ENCODE measurements at places on chromosomes 1 and 21. TPM values are rescaled to one million over a fixed set of nuclear protein-coding genes. Genes with fewer than 3 reads are reported as not detected.

Gene BSND
- total RNA-seq = not detected

Gene PTGS2
- total RNA-seq = 0.97 TPM

Gene TBX19
- 2.6 TPM for total RNA-seq

Gene OR2T29
- total RNA-seq = not detected

Gene RNF223
- total RNA-seq = not detected

Gene HSPA6
- total RNA-seq = 2.7 TPM

Gene TRAPPC10
- total RNA-seq = 26.6 TPM

Gene PALMD
- total RNA-seq = 35.0 TPM

Gene PLCH2
- 0.45 TPM for total RNA-seq

Gene PCSK9
- 0.52 TPM for total RNA-seq

Gene TMCC2
- total RNA-seq = 9.5 TPM

Gene TRNP1
- 23.8 TPM for total RNA-seq

Gene MAP10
- total RNA-seq = 4.6 TPM

Gene IVL
- not detected for total RNA-seq

Gene ADAMTS5
- 21.0 TPM for total RNA-seq

Gene DFFB
- total RNA-seq = 8.4 TPM

Gene KIF2C
- total RNA-seq = 1.4 TPM

Gene SERINC2
- total RNA-seq = 0.38 TPM

Gene CA14
- total RNA-seq = 3.0 TPM

Gene PLD5
- 2.2 TPM for total RNA-seq

Gene ACTA1
- not detected for total RNA-seq

Gene SPATA17
- 1.8 TPM for total RNA-seq

Gene BACE2
- total RNA-seq = 17.1 TPM

Gene KLHDC7A
- not detected for total RNA-seq

Gene ERICH3
- total RNA-seq = 2.1 TPM

Gene CELA2B
- 0.33 TPM for total RNA-seq

Gene NT5C1A
- not detected for total RNA-seq

Gene AMIGO1
- total RNA-seq = 16.1 TPM

Gene CD101
- total RNA-seq = 1.6 TPM

Gene TP53BP2
- total RNA-seq = 42.7 TPM

Gene KLF17
- 0.40 TPM for total RNA-seq

Gene LCE1B
- not detected for total RNA-seq

Gene THEM5
- total RNA-seq = not detected

Gene PLA2G4A
- total RNA-seq = 9.0 TPM

Gene CHML
- 16.2 TPM for total RNA-seq

Gene AADACL4
- not detected for total RNA-seq

Gene RPTN
- total RNA-seq = not detected

Gene HORMAD1
- total RNA-seq = not detected

Gene FCN3
- 2.6 TPM for total RNA-seq

Gene DYRK1A
- 65.5 TPM for total RNA-seq

Gene KRTAP19-5
- not detected for total RNA-seq

Gene SCCPDH
- 24.2 TPM for total RNA-seq

Gene RGS8
- not detected for total RNA-seq

Gene NEXN
- 2.4 TPM for total RNA-seq
